Right lobe of liver (tissue), 6 donors: ENCODE measurements at places on chromosomes 2 and 18. TPM values are rescaled to one million over a fixed set of nuclear protein-coding genes. Genes with fewer than 3 reads are reported as not detected.

DNA sequence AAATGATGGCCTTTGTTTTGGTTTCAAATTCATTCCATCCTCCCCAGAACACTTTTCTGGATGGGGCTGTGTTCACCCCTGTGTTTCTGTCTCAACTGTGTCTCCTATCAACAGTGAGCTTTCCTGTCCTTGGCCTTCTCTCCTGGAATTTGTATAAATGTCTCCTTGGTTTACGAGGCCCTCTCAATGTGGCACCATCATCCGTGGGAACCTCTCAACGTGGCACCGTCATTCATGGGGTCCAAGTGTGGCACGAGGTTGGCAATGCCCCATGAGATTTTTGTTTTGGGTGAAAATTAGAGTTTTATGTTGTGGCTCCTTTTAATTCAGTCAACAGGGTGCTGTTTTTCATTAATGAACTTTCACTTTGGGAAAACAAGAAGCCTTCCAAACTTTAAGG is 280.7 kb upstream of the SALL3 start:
- H3K27ac ChIP-seq, result no peak overlapping the region
- no peak for DNase-seq
- no peaks in the 10 kb centered on the region for H3K4me1 ChIP-seq
- no peaks in the 10 kb centered on the region for H3K27me3 ChIP-seq
- H3K4me3 ChIP-seq, result no peak overlapping the region
- H3K36me3 ChIP-seq, result no peaks in the 10 kb centered on the region

GRCh38 chr2:10709290-10709939 is 12.0 kb upstream of the ATP6V1C2 start:
- DNase-seq, result peak; percentile 33
- no peaks in the 10 kb centered on the region for H3K27me3 ChIP-seq

GRCh38 chr18:48165111-48165866 is 234.8 kb upstream of the SMAD2 start:
- DNase-seq, result no peak
- H3K27ac ChIP-seq, result no peak overlapping the region
- no peaks in the 10 kb centered on the region for H3K27me3 ChIP-seq

- peak overlapping the region; percentile 53 for H3K27ac ChIP-seq
- DNase-seq, result no peak
- peaks cover 29% of the 10 kb centered on the region for H3K4me1 ChIP-seq
- no peaks in the 10 kb centered on the region for H3K36me3 ChIP-seq
Observed at GRCh38 chr2:215831296-215831913, 181.9 kb downstream of the MREG start.

DNA sequence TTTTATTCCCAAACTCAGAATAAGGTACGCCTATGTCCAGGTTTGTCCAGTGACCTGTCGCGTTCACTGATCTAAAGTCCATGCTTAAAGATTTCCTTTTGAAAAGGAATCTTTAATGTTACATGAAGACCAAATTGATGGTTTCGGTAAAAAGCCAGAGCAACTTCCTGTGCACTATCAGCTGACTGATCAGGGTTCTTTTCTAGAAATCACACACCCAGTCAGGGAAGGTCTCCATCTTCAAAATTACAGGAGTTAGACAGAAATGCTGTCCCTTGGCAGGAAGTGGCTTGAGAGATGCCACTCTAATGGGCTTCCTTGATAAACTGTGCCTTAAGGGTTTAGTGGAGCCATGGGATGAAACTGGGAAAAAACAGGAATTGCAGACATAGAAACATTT is 14.7 kb upstream of the ARHGAP25 start:
- H3K4me1 ChIP-seq, result no peaks in the 10 kb centered on the region
- H3K27me3 ChIP-seq, result no peaks in the 10 kb centered on the region
- H3K4me3 ChIP-seq, result no peak overlapping the region

DNA sequence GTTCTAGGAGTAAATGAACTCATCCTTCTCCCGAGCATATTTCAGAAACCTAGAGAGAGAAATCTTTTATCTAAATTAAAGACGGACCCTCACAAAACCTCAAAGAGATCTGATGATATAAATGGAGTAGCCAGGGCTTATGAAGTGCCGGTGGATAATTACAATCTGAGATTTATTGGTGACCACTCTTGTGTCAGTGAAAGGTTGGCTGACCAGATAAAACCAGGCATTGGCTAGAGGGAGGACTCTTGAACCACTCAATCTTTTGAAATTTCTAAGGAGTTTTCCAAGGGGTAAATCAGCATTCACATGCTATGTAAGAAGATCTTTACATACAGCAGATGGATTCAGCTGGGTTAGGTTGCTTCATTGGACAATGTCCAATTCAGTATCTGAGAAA is 227.3 kb upstream of the MMADHC start:
- no peaks in the 10 kb centered on the region for H3K36me3 ChIP-seq
- DNase-seq, result no peak
- H3K27ac ChIP-seq, result no peak overlapping the region
- H3K4me1 ChIP-seq, result peaks cover 12% of the 10 kb centered on the region

GRCh38 chr2:67002618-67003371 is 394.3 kb upstream of the ETAA1 start:
- H3K4me1 ChIP-seq, result no peaks in the 10 kb centered on the region
- no peak overlapping the region for H3K27ac ChIP-seq
- no peak for DNase-seq

GRCh38 chr2:128442891-128443302 is 124.2 kb upstream of the HS6ST1 start:
- H3K4me3 ChIP-seq, result peak overlapping the region; percentile 7
- DNase-seq, result no peak
- H3K36me3 ChIP-seq, result no peaks in the 10 kb centered on the region
- H3K27me3 ChIP-seq, result no peaks in the 10 kb centered on the region

DNA sequence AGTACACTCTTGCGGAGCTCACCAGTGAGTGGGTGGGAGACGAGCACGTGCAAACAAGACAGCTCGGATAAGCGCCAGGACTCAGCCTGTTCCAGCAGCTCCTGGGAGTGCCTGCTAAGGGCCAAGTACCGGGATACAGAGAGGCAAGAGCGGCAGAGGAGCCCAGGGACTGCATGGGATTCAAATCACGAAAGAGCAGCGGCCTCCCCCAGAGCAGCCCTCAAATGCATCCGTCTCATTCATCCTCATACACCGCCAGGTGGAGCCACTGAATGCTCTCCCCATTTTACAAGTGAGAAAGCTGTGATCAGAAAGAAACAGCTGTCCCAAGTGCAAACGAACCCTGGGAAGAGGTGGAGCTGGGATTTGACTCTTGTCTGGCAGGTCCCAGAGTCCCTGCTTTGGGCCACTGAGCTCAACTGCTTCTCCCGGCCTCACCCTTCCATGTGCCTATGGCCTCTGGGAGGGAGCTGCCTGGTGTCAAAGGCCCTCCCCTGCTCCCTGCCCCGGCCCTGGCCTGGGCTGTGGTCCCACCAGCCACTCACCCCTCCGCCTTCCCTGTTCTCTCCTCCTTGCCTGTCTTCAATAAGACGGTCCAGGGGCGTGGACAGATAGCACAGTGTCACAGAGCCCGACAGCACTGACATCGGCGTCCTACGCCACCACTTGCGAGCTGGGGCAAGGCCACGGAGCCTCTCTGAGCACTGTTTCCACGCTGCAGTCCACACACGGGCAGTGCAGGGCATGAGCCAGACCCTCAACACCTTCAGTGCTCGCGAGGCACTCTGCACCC is 72.8 kb upstream of the TAF1B start:
- no peaks in the 10 kb centered on the region for H3K4me1 ChIP-seq
- H3K4me3 ChIP-seq, result no peak overlapping the region
- no peak overlapping the region for H3K27ac ChIP-seq
- no peak for DNase-seq
- H3K27me3 ChIP-seq, result no peaks in the 10 kb centered on the region

DNA sequence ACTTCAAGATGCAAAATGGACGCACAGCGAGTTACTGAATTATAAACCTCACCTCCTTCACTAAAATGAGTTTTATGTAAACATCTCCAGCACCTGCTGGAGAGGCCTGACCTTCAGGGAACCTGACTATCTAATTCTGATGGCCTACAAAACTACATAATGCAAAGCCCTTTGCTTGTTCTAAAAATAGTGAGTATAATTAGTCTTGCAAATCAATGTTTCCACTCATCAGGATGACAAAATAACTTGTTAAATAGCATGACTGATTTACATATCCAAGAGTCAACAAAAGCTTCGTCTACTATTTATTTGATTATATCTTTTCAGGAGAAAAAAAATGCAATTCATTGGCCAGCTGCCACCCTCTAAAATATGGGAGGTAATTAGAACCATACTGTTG is 326.3 kb upstream of the MC4R start:
- no peaks in the 10 kb centered on the region for H3K4me1 ChIP-seq
- no peak for DNase-seq
- no peak overlapping the region for H3K4me3 ChIP-seq
- no peaks in the 10 kb centered on the region for H3K36me3 ChIP-seq
- no peak overlapping the region for H3K27ac ChIP-seq

DNA sequence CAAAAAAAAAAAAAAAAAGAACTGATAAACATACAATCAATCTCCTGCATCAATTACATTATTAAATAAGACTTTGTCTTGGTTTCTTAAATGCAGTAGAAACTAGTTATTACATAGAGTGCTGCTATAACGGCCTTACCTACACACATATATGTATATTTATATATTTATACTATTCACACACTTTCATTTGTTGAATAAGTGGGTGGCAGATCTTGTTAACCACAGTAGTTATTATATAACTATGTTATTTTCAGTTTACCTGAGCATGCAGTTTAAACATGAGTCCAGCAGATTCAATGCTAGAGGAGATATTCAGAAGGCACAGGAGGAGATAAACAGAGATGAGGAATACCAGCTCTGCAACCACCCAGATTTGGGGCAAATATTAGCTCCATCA is 81.5 kb upstream of the CD226 start:
- H3K4me1 ChIP-seq, result no peaks in the 10 kb centered on the region
- no peaks in the 10 kb centered on the region for H3K27me3 ChIP-seq
- no peaks in the 10 kb centered on the region for H3K36me3 ChIP-seq
- H3K27ac ChIP-seq, result no peak overlapping the region
- DNase-seq, result no peak
- no peak overlapping the region for H3K4me3 ChIP-seq

- H3K36me3 ChIP-seq, result no peaks in the 10 kb centered on the region
- no peaks in the 10 kb centered on the region for H3K4me1 ChIP-seq
- no peaks in the 10 kb centered on the region for H3K27me3 ChIP-seq
- H3K27ac ChIP-seq, result no peak overlapping the region
- H3K4me3 ChIP-seq, result no peak overlapping the region
Observed at GRCh38 chr2:77484026-77484425, 38.1 kb downstream of the LRRTM4 start.

GRCh38 chr2:130186391-130186790 is 4.3 kb downstream of the MZT2B start:
- H3K4me1 ChIP-seq, result no peaks in the 10 kb centered on the region
- H3K27ac ChIP-seq, result no peak overlapping the region
- H3K27me3 ChIP-seq, result no peaks in the 10 kb centered on the region
- H3K4me3 ChIP-seq, result no peak overlapping the region
- no peaks in the 10 kb centered on the region for H3K36me3 ChIP-seq

DNA sequence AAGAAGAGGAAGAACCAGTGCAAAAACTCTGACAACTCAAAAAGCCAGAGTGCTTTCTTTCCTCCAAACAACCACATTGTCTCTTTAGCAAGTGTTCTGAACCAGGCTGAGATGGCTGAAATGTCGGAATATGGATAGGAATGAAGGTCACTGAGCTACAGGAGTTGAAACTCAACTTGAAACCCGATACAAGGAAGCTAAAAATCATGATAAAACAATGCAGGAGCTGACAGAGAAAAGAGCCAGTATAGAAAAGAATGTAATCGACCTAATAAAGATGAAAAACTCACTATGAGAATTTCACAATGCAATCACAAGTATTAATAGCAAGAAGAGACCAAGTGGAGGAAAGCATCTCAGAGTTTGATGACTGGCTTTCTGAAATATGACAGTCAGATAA is 15.0 kb upstream of the EIF2AK3 start:
- no peak overlapping the region for H3K27ac ChIP-seq
- no peak overlapping the region for H3K4me3 ChIP-seq
- no peaks in the 10 kb centered on the region for H3K4me1 ChIP-seq
- H3K36me3 ChIP-seq, result no peaks in the 10 kb centered on the region
- DNase-seq, result no peak
- H3K27me3 ChIP-seq, result no peaks in the 10 kb centered on the region

DNA sequence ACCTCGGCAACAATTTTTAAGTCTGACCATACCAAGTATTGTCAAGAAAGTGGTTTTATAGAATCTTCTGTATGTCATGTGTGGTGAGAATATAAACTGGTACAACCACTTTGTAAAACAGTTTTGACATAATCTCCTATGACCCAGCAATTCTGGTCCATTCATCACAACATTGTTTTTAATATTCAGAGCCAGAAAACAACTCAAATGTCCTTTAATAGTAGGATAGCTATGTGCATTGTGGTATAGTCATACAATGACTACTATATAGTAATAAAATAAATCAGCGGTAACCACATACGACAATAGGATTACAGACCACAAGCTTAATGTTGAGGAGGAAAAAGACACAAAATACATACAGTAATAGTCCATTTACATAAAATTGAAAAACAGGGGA is 175.2 kb upstream of the SPATS2L start:
- H3K27ac ChIP-seq, result no peak overlapping the region
- H3K36me3 ChIP-seq, result no peaks in the 10 kb centered on the region
- no peak for DNase-seq
- H3K27me3 ChIP-seq, result no peaks in the 10 kb centered on the region
- no peak overlapping the region for H3K4me3 ChIP-seq
- peaks cover 9% of the 10 kb centered on the region for H3K4me1 ChIP-seq

GRCh38 chr2:109322641-109323040 is 193.6 kb downstream of the SH3RF3 start:
- no peaks in the 10 kb centered on the region for H3K36me3 ChIP-seq
- H3K4me3 ChIP-seq, result no peak overlapping the region
- no peaks in the 10 kb centered on the region for H3K4me1 ChIP-seq

DNA sequence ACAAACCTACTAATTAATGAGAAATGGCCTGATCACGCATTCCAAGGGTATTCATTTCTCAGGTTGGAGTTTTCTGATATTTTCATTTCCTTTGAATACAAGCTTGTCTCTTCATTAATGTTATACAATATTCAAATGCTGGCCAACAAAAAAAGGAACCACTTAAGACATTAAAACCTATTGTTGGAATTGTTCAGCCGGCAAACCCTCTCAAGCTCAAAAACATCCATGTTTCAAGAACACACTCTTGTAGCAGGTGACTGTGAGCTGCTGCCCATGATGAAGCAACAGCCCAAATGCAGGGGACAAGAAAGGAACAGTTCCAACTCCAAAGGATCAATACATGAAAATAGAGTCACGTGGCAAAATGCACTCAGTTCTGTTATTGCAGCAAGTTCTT is 454.5 kb downstream of the BCL11A start:
- H3K4me1 ChIP-seq, result no peaks in the 10 kb centered on the region
- no peaks in the 10 kb centered on the region for H3K36me3 ChIP-seq
- no peaks in the 10 kb centered on the region for H3K27me3 ChIP-seq
- DNase-seq, result no peak

The IMPA2 gene
- 51.1 TPM for total RNA-seq

The REEP1 gene
- total RNA-seq, result 0.61 TPM

The ACTG2 gene
- total RNA-seq, result 1.1 TPM
